ENCODE measurements at places on chromosomes 16 and 17. TPM values are rescaled to one million over a fixed set of nuclear protein-coding genes. Genes with fewer than 3 reads are reported as not detected.

Gene CDH11
- total RNA-seq = 158 TPM

GRCh38 chr16:86067516-86067915, 168.6 kb downstream of the IRF8 start:
- no peaks in the 10 kb centered on the region for H3K4me1 ChIP-seq
- DNase-seq = no peak
- no peaks in the 10 kb centered on the region for H3K36me3 ChIP-seq
- H3K27ac ChIP-seq = no peak overlapping the region

DNA sequence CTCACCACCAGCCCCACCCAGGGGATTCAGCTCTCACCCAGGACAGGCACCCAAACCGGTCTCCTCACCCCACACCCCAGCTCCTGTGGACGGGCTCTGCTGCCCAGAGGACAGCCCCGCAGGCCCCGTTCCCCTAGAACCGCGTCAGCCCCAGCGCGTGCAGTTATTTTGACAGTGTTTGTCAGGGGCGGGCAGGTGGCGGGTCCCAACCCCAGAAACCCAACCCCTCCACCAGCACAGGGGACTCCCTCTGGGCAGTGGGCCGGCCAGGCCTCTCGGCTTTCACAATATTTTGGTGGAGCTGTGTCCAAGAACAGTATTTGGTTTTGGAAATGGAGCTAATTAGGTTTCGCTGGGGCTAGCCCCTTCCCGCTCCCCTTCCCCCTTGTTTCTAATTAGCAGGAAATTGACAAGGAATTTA, 44.8 kb downstream of the BAHCC1 start:
- peaks cover 8% of the 10 kb centered on the region for H3K4me1 ChIP-seq
- H3K27me3 ChIP-seq = no peaks in the 10 kb centered on the region
- H3K27ac ChIP-seq = no peak overlapping the region
- H3K4me3 ChIP-seq = no peak overlapping the region

Gene CTRL
- 3.6 TPM for total RNA-seq

Gene KCTD19
- 0.12 TPM for total RNA-seq

- DNase-seq = no peak
- no peaks in the 10 kb centered on the region for H3K36me3 ChIP-seq
- no peak overlapping the region for H3K4me3 ChIP-seq
- H3K4me1 ChIP-seq = no peaks in the 10 kb centered on the region
- H3K27me3 ChIP-seq = no peaks in the 10 kb centered on the region
Observed at GRCh38 chr17:58365980-58366595, 14.1 kb upstream of the SUPT4H1 start.

- H3K4me3 ChIP-seq = no peak overlapping the region
- H3K4me1 ChIP-seq = peaks cover under 1% of the 10 kb centered on the region
- no peak overlapping the region for H3K27ac ChIP-seq
- no peaks in the 10 kb centered on the region for H3K27me3 ChIP-seq
- no peak for DNase-seq
- no peaks in the 10 kb centered on the region for H3K36me3 ChIP-seq
Observed at GRCh38 chr17:50926523-50926922, 60.4 kb upstream of the TOB1 start.

GRCh38 chr17:45333702-45334092, 16.9 kb upstream of the MAP3K14 start:
- no peaks in the 10 kb centered on the region for H3K36me3 ChIP-seq
- H3K27me3 ChIP-seq = no peaks in the 10 kb centered on the region
- DNase-seq = no peak
- peaks cover 7% of the 10 kb centered on the region for H3K4me1 ChIP-seq
- no peak overlapping the region for H3K4me3 ChIP-seq
- no peak overlapping the region for H3K27ac ChIP-seq

Gene DUSP14
- total RNA-seq = 13.7 TPM

DNA sequence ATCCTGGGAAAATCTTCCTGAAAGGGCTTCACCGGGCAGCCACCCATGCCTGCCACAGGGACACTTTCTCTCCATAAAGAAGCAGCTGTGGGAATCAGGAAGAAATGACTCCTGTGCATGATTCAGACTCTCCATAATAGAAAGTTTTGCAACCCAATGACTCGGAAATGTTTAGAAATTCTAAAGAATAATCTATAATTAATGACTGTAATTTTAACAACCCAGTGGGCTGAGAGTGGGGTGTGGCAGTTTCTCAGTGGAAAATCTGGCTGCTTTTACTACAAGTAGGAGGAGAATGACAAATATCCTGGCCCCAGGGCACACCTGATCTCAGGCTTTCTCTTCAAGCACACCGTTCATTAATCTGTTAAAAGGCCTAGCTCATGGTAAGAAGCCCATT, 25.7 kb downstream of the IRF8 start:
- no peaks in the 10 kb centered on the region for H3K36me3 ChIP-seq
- H3K4me1 ChIP-seq = peaks cover 15% of the 10 kb centered on the region
- no peaks in the 10 kb centered on the region for H3K27me3 ChIP-seq
- no peak overlapping the region for H3K4me3 ChIP-seq
- H3K27ac ChIP-seq = no peak overlapping the region
- no peak for DNase-seq

GRCh38 chr17:43359469-43360110, 39.2 kb upstream of the ARL4D start:
- no peaks in the 10 kb centered on the region for H3K36me3 ChIP-seq
- DNase-seq = peak; percentile 28
- peak overlapping the region; percentile 67 for H3K27ac ChIP-seq
- peaks cover 5% of the 10 kb centered on the region for H3K4me1 ChIP-seq
- H3K27me3 ChIP-seq = no peaks in the 10 kb centered on the region

DNA sequence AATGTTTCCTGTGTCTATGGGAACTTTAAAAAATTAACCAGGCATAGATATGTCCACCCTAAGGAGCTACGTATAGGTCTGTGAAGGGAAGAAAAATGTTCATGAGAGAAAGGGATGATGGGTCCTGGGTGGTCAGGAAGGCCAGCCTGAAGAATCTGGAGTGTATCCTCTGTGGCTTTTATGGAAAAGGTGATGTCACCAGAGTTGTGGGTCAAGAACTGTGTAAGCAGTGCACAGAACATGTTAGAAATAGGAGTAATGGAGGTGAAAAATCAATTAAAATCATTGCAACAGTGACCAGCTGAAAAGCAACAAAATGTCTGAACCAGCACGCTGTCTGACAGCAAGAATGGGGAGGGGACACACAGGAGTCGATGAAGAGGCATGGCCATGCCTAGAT, 68.5 kb downstream of the USP31 start:
- H3K27ac ChIP-seq = no peak overlapping the region
- H3K4me3 ChIP-seq = no peak overlapping the region
- H3K4me1 ChIP-seq = no peaks in the 10 kb centered on the region
- no peak for DNase-seq

Data from ovary (tissue), 10 donors.